ENCODE measurements at places on chromosomes 4 and X.

GRCh38 chr4:102094481-102094880 is 250.8 kb downstream of the SLC39A8 start:
- no peak for DNase-seq

GRCh38 chrX:10847333-10847732 is 226.9 kb upstream of the MID1 start:
- no peak for DNase-seq

DNA sequence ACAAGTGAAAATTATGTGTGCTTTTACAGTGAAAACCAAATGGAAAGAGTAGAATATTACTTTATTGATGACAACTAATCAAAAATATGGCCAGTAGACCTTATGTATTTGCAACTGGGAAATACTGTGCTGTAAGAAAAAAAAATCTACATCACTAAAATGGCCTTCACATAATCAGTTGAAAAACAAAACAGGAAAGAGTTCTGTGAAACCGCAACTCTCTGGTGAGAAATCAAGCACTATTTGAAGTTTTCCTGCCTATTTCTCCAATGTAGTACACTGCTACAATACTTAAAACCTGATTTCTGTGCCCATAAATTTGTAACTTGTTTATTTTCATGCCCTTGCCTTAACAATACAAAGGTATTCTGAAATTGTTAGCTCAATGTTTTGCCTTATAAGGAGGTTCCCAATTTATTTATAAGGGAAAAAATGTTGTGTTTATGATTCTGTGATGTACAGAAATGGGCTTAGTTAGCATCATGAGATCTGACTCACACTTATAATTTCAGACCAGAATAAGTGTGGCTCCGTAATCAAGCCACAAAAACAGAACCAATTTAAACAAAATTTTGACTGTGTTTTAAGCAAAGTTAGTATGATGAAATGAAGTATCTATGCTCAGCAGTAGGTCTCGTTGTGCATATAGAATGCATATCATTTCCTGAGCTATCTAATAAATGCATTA is 147.1 kb downstream of the FAT4 start:
- no peak for DNase-seq

GRCh38 chr4:153465615-153466080 is 512 bp upstream of the TMEM131L start:
- no peak for DNase-seq

DNA sequence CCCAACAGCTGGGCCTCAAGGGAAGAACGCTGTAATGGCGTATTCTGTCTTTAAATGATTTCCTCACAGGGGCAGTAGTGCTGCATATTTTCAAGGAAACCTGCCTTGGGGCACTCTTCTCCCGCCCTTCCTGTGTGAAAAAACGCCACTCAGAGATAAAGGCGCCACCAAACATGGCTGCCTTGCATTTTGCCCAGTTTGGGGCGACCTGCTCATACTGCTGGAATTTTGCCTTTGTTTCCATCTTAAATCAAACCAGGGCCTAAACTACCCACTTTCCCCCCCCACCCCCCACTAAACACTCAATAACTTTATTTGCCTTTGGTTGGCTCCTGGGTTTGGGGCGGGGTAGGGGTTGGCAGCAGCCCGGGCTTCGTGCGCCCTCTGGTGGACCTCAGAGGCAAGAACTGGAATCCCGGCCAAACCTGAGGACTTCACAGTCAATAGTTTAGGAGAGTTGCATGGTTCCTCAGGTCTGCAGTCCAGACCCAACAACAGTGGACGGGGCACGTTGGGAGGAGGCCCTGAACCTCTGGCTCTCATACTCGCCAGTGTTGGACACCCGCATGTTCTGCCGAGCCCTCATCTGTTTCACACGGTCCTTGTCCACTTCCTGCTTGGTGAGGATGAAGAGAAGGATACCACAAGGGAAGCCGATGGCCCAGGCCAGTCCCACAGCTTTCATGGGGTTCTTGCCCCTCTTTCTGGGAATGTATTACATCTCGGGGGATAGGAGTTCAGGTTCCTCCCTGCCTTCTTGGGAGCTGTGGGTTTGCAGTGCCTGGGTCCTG is 220.1 kb upstream of the STK26 start:
- DNase-seq, result no peak

- no peak for DNase-seq
These were observed 8.6 kb downstream of the APEX2 start for GRCh38 chrX:55008571-55009358.

DNA sequence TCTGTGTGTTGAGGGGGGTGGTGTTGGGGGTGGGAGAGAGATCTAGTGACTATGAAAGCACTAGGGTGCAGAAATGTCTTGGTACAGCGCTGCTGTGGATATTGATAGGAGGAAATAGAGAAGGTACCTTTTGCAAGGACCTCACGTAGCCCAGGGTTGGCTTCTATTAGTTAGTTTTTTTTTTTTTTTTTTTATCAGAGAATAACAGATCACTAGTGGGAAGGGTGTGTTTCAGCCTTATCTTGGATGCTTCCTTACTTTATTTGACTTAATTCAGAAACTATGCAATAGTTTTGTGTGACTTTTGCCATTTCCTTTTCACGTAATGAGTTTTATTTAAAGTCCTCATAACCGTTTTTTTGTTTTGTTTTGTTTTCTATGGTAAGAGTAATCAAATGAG is 16.4 kb upstream of the PGRMC2 start:
- DNase-seq, result no peak

GRCh38 chrX:47608130-47608810 is 11.4 kb downstream of the SYN1 start:
- DNase-seq, result no peak

Measured in NCI-H510A (cell line).